Suppressor macrophage treated with lipopolysaccharide for 4 hours (primary cell): ENCODE measurements at places on chromosomes 1 and 21.

GRCh38 chr1:156281281-156281680, 1.3 kb downstream of the SMG5 start:
- DNase-seq, result peak; percentile 81

GRCh38 chr21:42562816-42563215, 49.2 kb downstream of the SLC37A1 start:
- no peak for DNase-seq

DNA sequence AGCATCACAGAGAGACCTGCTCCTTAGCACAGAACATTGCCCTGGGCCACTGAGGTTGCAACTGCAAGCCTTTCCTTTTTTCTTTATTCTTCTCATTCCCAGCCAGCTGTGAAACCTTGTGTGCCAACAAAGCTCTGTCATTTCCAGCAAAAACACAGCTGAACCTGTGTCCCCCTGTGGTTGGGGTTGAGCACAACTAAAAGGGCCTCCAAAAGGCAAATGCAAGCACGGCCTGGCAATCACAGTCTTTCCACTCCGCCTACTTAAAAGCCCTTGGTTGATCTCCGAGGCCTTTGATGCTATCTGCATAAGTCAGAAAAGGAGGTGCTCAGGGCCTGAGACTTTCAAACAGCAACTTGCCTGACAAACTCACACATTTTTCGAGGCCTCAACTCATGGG, 32.7 kb downstream of the SUSD4 start:
- no peak for DNase-seq

GRCh38 chr1:236018885-236019453, 45.9 kb downstream of the NID1 start:
- no peak for DNase-seq

- no peak for DNase-seq
These were observed 15.8 kb upstream of the TTC22 start for GRCh38 chr1:54816951-54817350.

- no peak for DNase-seq
These were observed 67.1 kb downstream of the BCAR3 start for GRCh38 chr1:93614541-93614940.

- DNase-seq, result peak; percentile 62
These were observed 15.4 kb downstream of the BTG2 start for GRCh38 chr1:203320591-203321272.

DNA sequence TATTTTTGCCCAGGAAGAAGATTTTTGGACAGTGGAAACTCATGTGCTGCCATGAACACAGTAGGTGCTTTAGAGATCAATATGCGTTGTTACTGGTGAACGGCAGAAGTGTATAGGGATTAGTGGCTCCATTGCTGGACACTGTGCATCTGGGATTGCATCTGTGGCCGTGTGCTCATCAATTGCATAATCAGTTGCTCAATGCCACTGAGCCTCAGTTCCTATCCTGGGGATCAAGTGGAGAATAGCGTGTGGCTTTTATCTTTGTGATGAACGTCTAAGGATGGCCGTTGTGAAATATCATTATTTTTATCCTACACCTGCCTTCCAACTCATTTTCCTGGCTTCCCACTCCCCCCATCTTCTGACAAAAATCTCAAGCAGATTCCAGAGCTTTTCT, 5.4 kb downstream of the TNN start:
- DNase-seq, result peak; percentile 65

DNA sequence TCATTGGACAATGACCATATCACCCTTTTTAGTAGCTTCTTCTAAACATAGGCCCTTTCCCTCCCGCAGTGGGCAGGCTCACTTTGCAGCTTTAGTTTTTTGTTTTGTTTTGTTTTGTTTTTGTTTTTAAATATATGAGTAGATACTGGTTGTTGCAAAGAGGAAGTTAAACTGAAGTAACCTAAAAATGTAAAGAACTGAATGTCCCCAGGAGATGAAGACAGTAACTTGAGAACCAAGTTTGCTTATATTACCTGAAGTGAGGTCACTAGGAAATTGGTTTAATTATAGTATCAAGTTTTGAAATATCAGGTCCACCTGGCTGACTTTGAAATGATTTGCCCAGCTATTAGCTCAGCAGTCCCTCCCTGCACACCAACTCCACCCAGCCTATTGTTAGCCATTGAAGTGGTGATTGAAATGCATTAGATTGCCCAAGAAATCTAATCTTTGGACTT, 18.2 kb downstream of the SMAP2 start:
- DNase-seq, result no peak

DNA sequence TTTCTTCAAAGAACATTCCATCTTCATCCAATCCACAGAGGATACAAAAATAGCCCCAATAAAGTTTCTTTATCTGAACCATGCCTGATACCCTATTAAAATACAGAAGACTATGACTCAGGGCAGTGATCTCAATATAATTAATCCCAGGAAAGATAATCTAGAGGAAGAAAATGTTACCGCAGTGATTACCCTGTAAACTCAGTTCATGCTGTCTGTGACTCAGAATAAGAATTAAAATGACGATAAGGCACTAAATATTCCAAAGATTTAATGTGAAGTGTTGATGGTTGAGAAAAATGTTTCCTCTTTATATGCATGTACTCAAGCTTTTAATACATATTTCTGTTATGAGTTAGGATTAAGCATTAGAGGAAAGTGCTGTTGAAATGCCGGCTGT, 88.6 kb upstream of the LYPLAL1 start:
- no peak for DNase-seq

- peak; percentile 52 for DNase-seq
These were observed 2.7 kb downstream of the FAM110D start for GRCh38 chr1:26161415-26162219.

GRCh38 chr1:241097479-241097878, 259.5 kb downstream of the RGS7 start:
- no peak for DNase-seq

- DNase-seq, result no peak
These were observed 64.5 kb downstream of the NPHP4 start for GRCh38 chr1:5927506-5928370.

DNA sequence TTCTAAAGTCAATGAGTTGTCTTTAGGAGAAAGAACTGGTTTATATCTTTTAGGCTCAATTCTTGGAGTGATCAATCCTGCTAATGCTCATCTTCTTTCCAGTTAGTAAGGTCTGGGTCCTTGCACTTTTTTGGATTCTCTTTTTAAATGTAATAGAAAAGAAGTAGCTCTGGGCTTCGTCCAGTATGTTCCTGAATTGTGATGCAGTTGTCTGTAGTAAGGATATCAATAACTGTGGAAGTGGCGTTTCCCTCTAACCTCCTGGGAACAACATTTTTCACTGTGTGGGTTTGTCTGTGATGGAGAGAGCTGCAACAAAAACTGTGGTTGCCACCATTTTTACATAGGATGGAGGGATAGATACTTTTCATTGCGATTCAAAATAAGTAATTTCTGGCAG, 367.2 kb downstream of the USP25 start:
- DNase-seq, result no peak

DNA sequence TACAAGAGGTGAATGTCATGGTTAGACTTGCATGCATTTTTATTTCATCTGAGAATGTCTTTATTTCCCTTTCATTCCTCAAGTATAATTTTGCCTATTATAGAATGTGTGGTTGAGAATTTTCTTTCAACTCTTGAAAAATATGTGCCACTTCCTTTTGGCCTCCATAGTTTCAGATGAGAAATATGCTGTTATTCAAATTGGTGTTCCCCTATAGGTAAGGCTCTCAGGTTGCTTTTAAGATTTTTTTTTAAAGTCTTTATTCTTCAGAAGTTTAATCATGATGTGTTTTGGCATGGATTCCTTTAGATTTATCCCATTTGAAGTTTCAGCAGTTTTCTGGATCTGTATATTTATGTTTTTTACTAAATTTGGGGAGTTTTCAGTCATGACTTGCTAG, 2.1 kb downstream of the MROH7 start:
- DNase-seq, result no peak

DNA sequence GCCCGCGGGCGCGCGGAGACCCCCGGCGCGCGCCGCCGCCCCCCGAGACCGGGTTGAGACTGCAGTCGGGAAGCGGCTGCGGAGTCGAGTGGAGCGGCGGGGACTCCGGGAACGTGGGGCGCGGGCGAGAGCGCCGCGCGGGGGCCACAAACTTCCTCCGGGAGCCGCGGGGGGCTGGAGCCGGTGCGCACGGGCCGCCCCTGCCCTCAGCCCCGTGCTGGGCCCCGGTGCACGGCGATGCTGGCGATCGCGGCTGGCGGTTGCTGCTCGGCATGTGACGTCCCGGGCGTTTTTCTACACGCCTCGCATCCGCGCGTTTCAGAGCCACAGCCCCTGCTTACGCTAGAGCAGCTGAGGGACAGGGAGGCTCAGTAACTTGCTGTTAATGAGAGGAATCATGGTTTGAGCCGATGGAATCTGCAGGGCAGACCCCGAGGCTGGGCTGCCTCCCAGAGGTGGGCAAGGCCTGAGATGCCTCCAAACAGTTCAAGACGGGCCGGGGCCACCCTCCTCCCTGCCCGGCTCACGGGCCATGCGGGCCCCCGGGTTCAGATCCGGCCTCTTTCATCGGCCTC, 520 bp downstream of the TMEM201 start:
- DNase-seq, result peak; percentile 36

- no peak for DNase-seq
These were observed 449.9 kb downstream of the MATN1 start for GRCh38 chr1:30273456-30273855.

DNA sequence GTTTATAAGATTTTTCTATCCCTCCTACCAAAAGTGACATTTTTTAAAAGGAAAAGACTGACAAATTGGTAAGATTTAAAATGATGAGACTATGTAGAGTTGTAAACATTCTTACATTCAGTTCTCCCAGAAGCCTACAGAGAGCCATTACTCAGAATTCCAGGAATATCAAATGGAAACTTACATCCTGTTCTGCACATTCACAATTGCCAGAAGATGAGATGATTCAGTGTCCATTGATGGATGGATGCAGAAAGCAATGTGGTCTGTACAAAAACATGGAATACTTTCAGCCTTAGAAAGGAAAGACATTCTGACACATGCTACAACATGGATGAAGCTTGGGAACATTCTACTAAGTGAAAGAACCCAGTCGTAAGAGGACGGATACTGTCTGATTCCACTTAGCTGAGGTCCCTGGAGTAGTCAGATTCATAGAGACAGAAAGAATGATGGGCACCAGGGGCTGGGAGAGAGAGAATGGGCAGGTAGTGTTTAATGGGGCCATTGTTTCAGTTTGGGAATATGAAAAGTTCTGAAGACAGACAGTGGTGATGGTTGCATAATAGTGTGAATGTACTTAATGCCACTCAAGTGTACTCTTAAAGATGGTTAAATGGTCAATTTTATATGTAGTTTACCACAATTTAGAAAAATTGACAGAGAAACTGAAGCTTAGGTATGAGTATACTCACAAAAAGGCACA, 16.6 kb downstream of the MX1 start:
- no peak for DNase-seq

- peak; percentile 98 for DNase-seq
These were observed 138.5 kb upstream of the SGIP1 start for GRCh38 chr1:66395202-66396061.

DNA sequence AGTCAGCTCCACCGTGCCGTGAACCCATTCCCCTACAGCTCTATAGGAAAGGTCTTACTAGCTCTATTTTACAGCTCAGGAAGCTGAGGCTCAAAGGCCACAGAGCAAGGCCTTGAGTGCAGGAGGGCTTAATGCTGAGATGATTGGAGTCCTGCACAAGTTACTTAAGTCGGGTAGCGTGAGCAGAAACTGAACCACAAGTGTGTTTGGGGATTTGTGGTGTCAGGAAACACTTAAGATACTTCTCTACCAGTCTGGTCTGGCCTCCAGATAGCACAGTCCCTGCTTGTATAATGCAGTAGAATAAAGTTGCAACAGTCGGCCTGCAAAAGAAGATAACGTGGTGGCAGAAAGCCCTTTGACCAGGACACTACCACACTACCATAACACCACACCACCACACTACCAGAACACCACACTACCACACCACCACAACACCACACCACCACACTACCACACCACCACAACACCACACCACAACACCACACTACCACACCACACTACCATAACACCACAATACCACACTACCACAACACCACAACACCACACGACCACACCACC, 118.1 kb downstream of the SPSB1 start:
- no peak for DNase-seq

- peak; percentile 11 for DNase-seq
These were observed 112.6 kb downstream of the ADAMTS1 start for GRCh38 chr21:26732432-26733221.

DNA sequence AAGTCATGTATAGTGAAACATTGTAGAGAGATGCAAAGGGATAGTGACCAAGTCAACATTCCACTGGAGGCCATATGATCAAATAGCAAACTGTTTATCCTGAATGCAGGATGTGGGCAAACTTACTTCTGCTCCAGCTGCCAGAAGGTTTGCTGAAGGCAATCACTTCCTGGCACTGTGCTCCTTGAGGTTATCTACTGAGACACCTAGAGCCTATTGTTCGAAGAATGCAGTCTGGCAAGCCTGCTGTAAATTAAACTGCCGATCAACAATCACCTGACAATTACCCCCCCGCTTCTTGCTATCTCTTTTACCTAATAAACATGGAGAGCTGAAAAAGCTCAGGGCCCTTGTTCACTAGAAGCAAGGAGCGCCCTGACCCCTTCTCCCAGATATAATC, 139.4 kb upstream of the B3GALT2 start:
- no peak for DNase-seq

- no peak for DNase-seq
These were observed 151.0 kb downstream of the CDC7 start for GRCh38 chr1:91651661-91652071.

GRCh38 chr1:50930193-50930592, 29.9 kb downstream of the FAF1 start:
- no peak for DNase-seq

DNA sequence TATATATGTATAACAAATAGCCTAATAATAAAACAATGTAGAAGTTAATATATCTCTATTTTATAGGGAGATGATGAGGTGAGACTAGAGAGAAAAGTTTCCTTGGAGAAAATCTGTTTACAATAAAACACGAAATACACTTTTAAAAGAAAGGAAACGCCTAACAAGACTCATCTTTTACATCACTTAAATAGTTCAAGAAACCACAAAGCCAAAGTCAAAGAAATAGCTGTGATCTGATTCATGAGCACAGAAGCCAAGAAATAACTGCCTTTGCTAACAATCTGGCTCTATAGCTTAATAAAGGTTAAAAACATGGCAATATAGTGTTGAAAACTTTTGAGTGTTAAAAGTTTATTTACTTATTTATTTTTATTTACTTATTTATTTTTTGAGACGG, 61.5 kb downstream of the TOR3A start:
- peak; percentile 80 for DNase-seq

DNA sequence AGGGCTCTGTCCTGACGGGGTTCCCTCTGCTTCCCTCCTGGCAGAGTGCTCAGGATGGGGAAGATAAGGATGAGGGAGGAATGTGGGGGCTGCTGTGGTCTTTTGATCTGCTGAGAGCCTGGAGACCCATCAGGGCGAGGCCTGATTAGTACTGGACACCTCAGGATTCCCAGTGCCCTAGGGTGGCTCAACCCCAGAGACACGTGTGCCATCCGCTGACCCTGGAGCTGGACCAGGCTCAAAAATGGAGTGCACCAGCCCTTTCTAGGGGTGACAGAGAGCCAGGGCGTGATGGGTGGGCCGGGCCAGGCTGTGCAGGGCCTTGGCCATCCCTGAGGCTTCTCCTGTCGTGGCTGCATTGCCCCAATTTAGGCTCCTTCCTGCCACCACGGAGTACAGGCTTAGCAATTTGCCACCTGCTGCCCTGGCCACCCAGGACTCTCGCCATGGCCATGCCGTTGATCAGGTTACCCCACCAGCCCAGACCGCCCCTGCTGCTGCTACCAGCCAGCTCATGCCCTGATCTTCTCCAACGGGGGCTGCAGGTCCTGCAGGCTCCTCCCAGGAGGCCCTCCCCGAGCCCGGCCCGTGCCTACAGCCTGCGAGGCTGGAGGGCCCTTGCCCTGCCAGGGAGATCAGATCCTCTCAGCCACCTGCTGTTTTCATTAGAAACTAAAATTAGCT, 9.5 kb downstream of the WNT4 start:
- no peak for DNase-seq
